Left cardiac atrium (tissue), 4 donors: ENCODE measurements at places on chromosomes 2 and 18.

DNA sequence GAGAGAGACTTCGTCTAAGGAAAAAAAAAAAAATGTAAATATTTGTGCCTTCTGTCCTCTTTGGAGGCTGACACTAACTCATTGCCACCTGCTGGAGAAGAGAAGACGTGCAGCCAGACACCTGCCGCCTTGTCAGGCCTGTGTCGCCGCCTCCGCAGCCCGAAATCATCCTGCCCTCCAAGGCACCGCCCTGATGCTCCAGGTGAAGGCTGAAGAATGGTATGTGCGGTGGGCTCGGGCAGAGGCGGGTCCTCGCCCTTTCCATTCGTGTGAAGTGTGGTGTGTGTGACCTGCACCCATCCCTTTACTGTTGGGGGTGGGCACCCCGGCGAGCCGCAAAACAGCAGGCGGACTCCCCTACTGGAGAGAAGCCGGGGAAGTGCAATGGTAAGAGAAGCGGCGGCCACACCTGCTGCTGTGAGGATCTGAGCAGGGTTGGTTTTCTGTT lies 60.4 kb downstream of the FAM161A start:
- peak; percentile 55 for DNase-seq

DNA sequence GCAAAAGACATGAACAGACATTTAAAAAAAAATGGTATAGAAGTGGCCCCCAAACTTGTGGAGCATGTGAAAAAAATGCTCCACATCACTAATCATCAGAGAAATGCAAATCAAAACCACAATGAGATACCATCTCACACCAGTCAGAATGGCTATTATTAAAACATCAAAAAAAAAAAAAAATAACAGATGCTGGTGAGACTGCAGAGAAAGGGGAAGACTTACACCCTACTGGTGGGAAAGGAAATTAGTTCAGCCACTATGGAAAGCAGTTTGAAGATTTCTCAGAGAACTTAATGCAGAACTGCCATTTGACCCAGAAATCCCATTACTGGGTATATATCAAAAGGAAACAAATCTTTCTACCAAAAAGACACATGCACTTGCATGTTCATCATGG lies 164.8 kb downstream of the RIT2 start:
- no peak for DNase-seq

- DNase-seq: no peak
These were observed 35.6 kb downstream of the CEP192 start for GRCh38 chr18:13026583-13027270.

GRCh38 chr2:107809835-107810234 lies 16.9 kb upstream of the RGPD4 start:
- DNase-seq: no peak

DNA sequence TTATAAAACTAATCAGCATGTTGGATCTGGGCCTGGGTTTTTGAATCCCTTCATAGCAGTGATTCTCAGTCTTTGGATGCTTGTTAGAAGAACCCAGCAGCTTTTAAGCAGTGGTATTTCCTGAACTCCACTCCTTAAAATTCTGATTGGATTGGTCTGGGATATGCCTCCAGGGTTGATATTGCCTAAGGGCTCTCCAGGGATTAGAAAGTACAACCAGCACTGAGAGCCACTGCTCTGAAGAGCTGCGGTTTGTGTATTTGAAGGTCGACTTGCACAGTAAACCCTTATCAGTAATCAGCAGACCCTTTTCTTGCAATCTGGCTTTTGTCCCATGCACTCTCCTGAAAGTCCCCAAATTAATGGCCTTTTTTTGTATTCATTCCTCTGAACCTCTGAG lies 17.0 kb upstream of the RBMS1 start:
- DNase-seq: no peak

DNA sequence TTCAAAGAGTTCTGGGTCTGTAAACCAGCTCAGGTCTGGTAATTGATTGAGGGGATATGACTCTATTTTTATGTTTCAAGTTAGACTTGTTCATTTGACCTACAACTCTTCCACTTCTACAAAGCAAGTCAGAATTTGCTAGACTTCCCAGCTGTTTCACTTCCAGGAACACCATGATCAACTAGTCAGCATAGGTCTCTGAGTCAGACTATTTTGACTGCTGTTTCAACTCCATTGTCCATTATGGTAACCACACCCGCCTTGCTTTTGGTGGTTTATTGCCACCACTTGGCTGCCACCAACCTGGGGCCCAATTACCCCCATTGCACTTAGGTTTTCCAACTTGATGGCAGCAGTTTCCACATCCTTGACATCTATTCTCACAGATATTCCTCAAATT lies 116.6 kb downstream of the LAMA3 start:
- DNase-seq: no peak

DNA sequence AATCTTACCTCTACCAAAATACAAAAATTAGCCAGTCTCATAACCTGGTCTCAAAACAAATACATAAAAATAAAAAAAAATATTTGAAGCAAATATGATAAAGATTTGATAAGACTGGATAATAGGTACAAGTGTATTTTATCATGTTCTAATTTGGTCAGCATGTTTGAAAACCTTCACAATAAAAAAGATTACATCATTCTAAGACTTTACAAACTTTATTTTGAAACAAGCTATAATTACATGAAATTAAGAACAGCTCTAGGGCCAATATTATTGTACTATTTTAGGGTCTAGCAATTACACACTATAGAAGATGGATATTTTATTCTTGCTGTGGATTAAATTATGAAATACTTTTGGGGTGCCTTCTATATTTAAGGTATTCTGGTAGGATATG lies 29.4 kb upstream of the MCM6 start:
- DNase-seq: no peak

DNA sequence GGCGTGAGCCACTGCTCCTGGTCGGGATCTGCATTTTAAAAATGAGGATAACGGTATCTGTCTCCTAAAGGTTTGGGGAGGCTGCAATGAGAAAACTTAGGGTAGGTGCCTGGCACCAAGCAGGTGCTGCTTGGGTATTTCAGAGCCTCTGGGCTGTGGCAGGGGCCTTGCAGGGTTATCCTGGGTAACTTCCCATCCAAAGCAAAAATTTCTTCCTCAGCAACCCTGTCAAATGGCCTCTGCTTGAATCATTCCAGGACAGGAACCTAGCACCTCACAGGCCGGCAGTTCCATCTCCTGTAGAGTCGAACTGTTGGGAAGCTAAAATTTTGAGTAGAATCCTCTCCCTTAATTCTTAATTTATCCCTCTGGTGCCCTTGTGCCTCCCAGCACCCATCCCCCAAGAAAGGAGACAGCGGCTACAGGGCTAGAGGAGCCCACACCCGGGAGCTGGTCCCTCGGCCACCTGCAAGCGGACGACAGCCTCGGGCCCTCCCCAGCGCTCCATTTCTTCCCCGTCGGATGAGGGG lies 868 bp downstream of the CGREF1 start:
- DNase-seq: no peak

DNA sequence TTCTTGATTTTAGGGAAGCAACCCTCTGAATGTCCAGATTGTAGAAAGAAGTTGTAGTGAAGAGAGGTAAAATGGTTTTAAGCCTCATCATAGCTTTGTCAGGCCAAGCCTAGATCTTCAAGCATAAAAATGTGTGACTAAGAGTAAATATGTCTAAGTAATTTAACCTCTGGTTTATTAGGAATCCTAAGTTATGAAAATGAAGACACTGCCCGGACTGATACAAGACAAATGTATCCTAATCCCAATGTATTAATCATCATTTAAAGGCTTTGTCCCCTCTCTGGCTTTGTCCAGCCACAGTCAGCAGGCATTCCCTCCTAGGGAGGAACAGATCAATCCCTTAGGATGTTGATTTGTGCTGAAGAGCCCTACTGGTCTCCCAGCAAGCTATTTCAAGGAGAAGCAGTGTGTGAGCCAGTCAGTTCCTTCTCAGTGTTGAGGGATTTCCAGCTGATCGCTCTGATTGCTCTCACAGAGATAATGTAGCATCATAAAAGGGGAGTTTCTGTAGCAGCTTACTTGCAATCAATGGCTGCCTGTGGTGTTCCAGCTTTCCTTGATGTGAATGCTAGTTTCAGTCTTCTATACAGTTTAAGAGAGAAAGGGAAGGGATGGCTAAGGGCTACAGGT lies 796.1 kb downstream of the EPHA4 start:
- DNase-seq: no peak

GRCh38 chr2:54176577-54176976 lies 61.2 kb downstream of the ACYP2 start:
- peak; percentile 58 for DNase-seq
